Upper lobe of left lung (tissue), 6 donors: ENCODE measurements at places on chromosomes 6 and 20.

DNA sequence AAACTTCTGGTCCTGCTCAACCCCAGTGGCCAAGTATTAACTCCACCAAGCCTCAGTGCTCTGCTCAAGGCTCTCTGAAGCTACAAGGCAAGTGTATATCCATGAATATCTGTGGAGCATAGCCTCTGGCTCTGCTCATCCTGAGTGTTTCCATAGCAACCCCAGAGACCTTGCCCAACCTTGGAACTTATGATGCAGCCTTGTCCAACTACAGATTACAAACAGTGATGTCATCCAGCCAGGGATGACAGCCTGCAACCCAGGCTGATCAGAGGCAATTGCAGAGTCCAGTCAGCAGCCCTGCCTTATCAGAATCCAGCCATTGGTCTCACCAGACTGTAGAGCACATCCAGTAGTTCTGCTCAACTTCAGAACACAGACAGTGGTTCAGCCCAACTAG is 65.5 kb upstream of the SPACA1 start:
- H3K4me3 ChIP-seq, result no peak overlapping the region
- H3K27ac ChIP-seq, result no peak overlapping the region
- no peaks in the 10 kb centered on the region for H3K36me3 ChIP-seq
- no peaks in the 10 kb centered on the region for H3K27me3 ChIP-seq

DNA sequence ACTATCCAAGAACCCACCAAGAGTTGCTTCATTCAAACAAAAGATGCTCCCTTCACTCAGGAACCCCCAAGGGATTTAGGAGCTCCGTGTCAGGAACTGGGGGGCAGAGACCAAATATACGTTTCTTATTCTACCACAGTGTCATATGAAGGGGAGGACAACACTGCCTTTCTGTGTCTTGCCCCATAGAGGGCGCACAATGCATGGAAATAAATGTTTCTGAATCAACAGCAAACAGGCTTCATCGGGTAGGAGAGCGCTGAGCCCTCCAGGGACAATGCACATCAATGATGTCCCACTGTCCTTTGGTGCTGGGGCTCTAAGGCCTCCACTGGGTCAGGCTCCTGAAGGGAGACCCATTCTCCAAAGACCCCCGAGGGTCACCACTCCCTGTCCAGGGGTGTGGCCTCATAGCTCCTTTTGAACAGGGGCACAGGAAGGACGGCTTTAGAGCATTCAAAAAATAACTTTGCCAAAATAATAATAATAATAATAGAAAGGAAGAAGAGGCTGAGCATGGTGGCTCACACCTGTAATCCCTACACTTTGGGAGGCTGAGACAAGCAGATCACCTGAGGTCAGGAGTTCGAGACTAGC is 31.1 kb downstream of the PLG start:
- H3K4me1 ChIP-seq, result no peaks in the 10 kb centered on the region
- no peaks in the 10 kb centered on the region for H3K36me3 ChIP-seq
- H3K27me3 ChIP-seq, result no peaks in the 10 kb centered on the region
- H3K4me3 ChIP-seq, result no peak overlapping the region
- DNase-seq, result no peak
- no peak overlapping the region for H3K27ac ChIP-seq

GRCh38 chr6:167107787-167108186 is 15.1 kb upstream of the CCR6 start:
- H3K36me3 ChIP-seq, result no peaks in the 10 kb centered on the region
- no peaks in the 10 kb centered on the region for H3K4me1 ChIP-seq
- no peak overlapping the region for H3K4me3 ChIP-seq
- no peaks in the 10 kb centered on the region for H3K27me3 ChIP-seq
- H3K27ac ChIP-seq, result no peak overlapping the region

- no peak overlapping the region for H3K4me3 ChIP-seq
- H3K27ac ChIP-seq, result no peak overlapping the region
- H3K36me3 ChIP-seq, result peaks cover 38% of the 10 kb centered on the region
- H3K4me1 ChIP-seq, result no peaks in the 10 kb centered on the region
- H3K27me3 ChIP-seq, result no peaks in the 10 kb centered on the region
Measured at GRCh38 chr6:158760618-158761250, 58.4 kb downstream of the EZR start.

GRCh38 chr20:32490942-32491763 is 94.0 kb downstream of the NOL4L start:
- no peak overlapping the region for H3K27ac ChIP-seq
- H3K36me3 ChIP-seq, result no peaks in the 10 kb centered on the region
- no peak for DNase-seq
- no peak overlapping the region for H3K4me3 ChIP-seq

DNA sequence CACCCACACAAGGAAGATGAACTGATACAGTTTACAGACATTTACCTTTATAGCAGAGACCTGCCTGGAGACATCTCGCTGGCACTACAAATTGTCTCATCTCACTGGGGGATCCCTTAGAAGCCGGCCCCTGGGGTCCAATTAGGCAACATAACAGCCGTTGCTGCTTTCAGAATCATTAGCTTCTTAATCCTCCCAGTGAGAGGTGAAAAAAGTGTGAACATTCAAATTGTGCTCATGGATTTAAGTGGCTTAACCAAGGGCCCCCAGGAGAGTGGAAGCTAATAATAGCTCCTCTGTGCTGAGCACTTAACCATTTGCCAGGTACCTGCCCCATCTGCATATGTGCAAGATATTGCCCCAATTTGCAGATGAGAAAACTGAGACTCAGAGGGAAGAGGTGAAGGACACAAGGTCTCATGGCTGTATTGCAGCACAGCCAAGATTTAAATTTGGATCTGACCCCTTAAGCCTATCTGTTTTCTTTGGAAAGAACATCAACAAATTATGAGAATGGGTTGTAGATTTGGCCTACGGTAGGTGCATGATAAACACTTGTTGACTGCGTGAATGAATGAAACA is 101.0 kb downstream of the EYA2 start:
- no peaks in the 10 kb centered on the region for H3K4me1 ChIP-seq
- H3K27me3 ChIP-seq, result no peaks in the 10 kb centered on the region
- no peak for DNase-seq
- H3K4me3 ChIP-seq, result no peak overlapping the region

DNA sequence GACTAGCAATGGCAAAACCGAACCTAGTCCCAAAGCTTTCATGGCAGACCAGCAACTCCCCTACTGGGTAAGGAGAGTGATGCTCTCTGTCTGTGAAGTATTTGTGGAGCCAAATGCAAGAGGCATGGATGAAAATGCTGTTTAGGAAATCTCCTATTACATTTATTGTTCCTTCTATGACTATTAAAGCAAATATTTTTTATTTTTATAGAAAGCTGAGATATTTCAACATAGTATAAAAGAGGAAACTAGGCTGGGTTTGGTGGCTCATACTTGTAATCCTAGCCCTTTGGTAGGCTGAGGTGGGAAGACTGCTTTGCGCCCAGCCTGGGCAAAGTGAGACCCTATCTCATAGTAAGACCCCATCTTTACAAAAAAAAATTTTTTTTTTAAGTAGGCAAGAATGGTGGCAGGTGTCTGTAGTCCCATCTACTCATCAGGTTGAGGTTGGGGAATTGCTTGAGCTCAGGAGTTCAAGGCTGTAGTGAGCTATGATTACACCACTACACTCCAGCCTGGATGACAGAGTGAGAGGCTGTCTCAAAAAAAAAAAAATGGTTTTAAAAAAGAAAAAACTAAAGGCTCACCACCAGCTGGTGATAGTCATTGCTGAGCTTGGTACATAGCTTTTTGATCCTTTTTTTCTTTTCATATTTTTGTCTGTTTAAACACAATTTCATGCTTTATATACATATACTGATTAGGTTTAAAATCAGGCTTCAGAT is 11.3 kb downstream of the KDM1B start:
- no peak overlapping the region for H3K4me3 ChIP-seq
- no peaks in the 10 kb centered on the region for H3K27me3 ChIP-seq
- peaks cover 25% of the 10 kb centered on the region for H3K36me3 ChIP-seq
- no peaks in the 10 kb centered on the region for H3K4me1 ChIP-seq
- H3K27ac ChIP-seq, result no peak overlapping the region

DNA sequence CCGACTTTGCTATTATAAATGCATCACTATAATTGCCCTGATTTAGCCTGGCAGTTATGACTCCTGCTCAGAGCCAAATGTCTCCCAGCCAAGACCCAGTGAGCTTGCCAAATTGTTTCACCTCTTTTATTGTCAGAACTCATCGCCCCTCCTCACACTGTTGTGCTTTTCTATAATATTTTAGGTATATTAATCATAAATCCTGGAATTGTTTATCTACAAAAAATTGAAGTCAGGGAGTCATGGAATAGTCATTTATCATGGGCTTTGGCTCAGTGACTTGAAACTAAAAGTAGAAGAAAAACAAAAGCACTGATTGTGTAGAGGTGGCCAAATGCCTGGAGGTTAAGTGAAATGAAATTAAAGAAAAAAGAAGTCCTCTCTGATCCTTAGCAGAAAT is 85.6 kb downstream of the PFDN4 start:
- H3K4me1 ChIP-seq, result no peaks in the 10 kb centered on the region
- no peak overlapping the region for H3K27ac ChIP-seq
- DNase-seq, result no peak
- no peaks in the 10 kb centered on the region for H3K36me3 ChIP-seq
- H3K4me3 ChIP-seq, result no peak overlapping the region

DNA sequence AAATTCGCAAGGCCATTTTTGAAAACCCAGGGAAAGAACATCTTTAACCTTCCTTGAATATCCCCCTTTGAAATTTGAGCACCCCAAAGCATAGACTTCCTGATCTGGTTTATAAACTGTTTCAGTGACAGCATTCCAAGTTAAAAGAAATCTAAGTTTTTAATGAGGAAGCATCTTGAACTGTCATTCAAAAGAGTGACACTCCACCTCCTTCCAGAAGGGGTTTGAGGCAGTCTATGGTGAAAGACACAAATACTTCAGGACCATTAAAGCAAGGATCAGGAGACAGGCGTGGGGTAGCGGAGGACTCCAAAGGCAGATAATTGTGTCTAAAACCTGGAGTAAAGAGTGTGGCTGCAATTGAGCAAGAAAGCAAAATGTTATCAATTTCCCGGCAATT is 691 bp downstream of the GHRH start:
- H3K27ac ChIP-seq, result no peak overlapping the region
- H3K36me3 ChIP-seq, result no peaks in the 10 kb centered on the region
- DNase-seq, result no peak
- no peak overlapping the region for H3K4me3 ChIP-seq

DNA sequence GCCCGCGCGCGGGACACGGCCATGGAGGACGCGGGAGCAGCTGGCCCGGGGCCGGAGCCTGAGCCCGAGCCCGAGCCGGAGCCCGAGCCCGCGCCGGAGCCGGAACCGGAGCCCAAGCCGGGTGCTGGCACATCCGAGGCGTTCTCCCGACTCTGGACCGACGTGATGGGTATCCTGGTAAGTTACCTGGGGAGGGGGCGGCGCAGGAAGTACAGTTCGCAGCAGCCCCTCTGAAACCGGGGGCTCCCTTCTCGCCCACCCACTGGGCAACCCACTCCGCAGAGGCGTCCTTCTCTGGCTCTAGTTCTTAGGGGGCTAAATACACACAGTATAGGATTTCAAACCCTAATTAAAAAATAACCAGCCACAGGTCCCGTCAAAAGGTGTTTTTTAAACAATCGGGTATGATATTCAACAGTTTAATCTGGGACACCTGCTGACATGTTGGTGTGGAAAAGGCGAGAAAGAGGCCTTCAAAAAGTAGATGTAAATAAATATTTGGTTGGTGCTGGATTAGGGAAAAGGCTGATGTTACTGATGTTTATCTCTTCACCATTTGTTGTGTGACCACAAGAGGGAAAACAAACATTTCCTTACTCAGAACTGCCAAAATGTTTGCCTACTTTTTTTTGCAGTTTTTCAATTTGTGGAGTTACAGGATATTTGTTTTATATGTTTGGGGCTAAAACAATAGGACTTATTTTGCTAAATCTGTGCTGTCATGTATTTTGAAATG is 577 bp downstream of the SASH1 start:
- H3K27me3 ChIP-seq, result no peaks in the 10 kb centered on the region
- H3K4me1 ChIP-seq, result peaks cover 20% of the 10 kb centered on the region
- H3K4me3 ChIP-seq, result peak overlapping the region; percentile 80
- H3K36me3 ChIP-seq, result no peaks in the 10 kb centered on the region
- no peak for DNase-seq
- peak overlapping the region; percentile 93 for H3K27ac ChIP-seq

GRCh38 chr20:33674294-33675135 is at the start of gene NECAB3:
TSS of gene NECAB3 (minus strand) at chr20:33674428. CDS start at chr20:33674352, 76 bp downstream.
- DNase-seq, result peak; percentile 98
- peaks cover 43% of the 10 kb centered on the region for H3K4me1 ChIP-seq
- no peaks in the 10 kb centered on the region for H3K36me3 ChIP-seq
- H3K27ac ChIP-seq, result peak within 1 kb of the TSS; percentile 79
- peak within 1 kb of the TSS; percentile 83 for H3K4me3 ChIP-seq
- H3K27me3 ChIP-seq, result no peaks in the 10 kb centered on the region

- DNase-seq, result no peak
- H3K4me3 ChIP-seq, result no peak overlapping the region
- H3K4me1 ChIP-seq, result peaks cover 12% of the 10 kb centered on the region
- no peak overlapping the region for H3K27ac ChIP-seq
- H3K36me3 ChIP-seq, result no peaks in the 10 kb centered on the region
Measured at GRCh38 chr6:15421945-15422733, 176.3 kb downstream of the JARID2 start.
